ENCODE measurements at places on chromosomes 12 and 14.

DNA sequence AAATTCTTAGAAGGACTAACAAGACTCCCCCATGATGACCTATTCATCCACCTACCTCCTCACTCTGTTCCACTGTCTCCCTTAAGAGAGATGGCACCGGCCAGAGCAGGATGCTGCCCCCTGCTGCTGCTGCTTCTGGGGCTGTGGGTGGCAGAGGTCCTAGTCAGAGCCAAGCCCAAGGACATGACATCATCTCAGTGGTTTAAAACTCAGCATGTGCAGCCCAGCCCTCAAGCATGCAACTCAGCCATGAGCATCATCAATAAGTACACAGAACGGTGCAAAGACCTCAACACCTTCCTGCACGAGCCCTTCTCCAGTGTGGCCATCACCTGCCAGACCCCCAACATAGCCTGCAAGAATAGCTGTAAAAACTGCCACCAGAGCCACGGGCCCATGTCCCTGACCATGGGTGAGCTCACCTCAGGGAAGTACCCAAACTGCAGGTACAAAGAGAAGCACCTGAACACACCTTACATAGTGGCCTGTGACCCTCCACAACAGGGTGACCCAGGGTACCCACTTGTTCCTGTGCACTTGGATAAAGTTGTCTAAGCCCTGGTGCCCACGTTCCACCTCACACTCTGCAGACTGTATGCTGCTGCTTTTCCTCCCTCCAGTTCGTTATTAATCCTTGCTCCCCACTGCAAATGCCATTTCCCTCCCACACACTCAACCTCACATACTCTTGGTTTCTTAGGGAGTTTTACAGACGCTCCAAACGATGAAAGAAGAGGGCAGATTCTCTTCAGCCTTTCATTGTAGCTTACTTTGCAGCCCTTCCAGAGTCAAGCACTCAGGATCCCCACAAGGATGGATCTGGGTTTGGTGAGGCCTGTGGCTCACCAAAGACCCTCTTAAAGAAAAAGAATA is at the start of gene RNASE8:
Gene RNASE8 (plus strand): TSS at position 20 of the 873 bp plus-strand sequence. CDS start 71 bp downstream, at position 91.
- peak; percentile 46 for DNase-seq

- no peak for DNase-seq
Measured at GRCh38 chr14:21255385-21256101, 13.7 kb downstream of the HNRNPC start.

DNA sequence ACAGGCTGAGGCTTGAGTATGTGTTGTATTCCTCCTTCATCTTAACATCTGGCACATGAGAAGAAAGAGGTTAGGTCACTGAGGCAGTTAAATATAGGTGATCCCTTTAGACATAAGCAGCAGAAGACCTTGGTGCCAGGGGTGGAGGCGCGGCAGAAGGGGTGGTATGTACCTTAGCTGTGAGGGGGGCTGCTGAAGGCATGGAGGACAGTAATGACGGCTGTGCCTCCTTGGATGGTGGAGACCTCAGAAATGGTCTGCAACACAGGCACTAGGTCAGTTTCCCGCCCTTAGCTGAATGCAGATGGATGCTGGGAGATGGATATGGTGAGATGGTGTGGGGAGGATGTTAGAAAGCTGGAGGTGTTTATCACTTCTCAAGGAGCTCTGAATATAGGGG is 1.5 kb upstream of the PNMA1 start:
- no peak for DNase-seq

DNA sequence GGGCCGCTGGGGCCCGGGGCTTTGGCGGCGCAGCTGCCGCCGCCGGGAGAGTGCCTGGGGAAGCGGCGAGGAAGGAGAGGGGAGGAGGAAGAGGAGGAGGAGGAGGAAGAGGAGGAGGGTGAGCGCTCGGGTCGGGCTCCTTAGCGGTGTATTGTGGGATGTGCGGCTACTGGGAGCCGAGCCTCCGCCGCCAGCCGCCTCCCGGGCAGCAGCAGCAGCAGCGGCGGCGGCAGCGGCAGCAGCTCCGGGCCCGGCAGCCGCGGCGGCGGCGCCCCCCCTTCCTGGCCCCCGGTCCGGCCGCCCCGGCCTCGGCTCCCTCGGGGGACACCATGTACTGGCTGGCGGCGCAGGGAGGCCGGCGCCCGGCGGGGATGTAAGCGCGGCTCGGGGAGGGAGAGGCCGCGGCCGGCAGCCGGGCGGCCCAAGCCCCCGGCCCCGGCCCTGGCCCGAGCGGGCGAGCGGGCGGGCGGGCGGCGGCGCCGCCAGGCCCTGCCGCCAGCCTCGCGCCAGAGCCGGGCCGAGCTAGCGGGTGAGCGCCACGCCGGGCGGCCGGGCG is at the start of gene SETD1B:
Gene SETD1B (plus strand): TSS at position 149 of the 556 bp plus-strand sequence. CDS start 729 bp downstream, outside the sequence.
- DNase-seq: no peak

- peak; percentile 93 for DNase-seq
Measured at GRCh38 chr12:124938587-124938986, 24.1 kb upstream of the UBC start.

DNA sequence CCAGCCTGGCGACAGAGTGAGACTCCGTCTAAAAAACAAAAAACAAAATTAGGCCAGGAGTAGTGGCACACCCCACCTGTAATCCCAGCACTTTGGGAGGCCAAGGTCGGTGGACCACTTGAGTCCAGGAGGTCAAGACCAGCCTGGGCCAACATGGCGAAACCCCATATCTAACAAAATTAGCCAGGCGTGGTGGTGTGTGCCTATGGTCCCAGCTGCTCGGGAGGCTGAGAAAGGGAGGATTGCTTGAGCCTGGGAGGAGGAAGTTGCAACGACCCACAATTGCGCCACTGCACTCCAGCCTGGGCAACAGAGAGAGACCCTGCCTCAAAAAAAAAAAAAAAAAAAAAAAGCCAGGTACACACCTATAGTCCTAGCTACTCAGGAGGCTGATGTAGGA is 37.0 kb downstream of the KDM2B start:
- DNase-seq: no peak

GRCh38 chr12:102960766-102961465 is 3.4 kb downstream of the ASCL1 start:
- no peak for DNase-seq

- no peak for DNase-seq
Measured at GRCh38 chr14:90491221-90491885, 94.5 kb downstream of the CALM1 start.

DNA sequence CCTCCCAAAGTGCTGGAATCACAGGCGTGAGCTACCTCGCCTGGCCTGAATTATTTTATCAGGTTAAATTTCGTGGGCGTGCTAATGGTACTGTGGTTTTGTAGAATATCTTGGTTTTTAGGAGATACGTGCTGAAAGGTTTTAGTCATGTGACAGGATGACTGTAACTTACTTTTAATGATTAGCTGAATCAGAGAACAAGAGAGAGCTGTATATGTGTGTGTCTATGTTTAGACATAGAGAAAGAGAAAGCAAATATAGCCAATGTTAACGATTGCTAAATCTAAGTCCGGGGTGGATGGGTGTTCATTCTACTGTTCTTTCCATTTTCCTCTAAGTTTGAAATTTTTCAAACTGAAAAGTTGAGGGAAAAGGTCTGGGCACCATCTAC is 9.2 kb upstream of the PNMA1 start:
- DNase-seq: no peak

GRCh38 chr14:33567731-33568130 is 383.1 kb downstream of the EGLN3 start:
- peak; percentile 42 for DNase-seq

DNA sequence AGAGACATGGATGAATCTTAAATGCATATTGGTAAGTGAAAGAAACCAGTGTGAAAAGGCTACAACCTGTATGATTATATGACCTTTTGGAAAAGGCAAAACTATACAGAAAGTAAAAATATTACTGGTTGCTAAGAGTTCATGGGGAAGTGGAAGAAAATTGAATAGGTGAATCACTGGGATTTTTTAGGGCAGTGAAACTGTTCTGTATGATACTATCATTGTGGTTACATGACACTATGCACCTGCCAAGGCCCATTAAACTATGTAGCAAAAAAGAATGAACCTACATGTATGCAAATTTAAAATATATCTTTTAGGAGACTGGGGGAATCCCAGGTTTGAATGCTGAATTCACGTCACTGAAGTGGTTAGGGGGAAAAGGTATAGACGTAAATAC is 12.6 kb upstream of the OR8S1 start:
- DNase-seq: no peak

GRCh38 chr12:108400056-108400455 is 60.9 kb upstream of the CMKLR1 start:
- DNase-seq: no peak

- DNase-seq: no peak
Measured at GRCh38 chr14:86166541-86166940, 636.6 kb downstream of the FLRT2 start.

DNA sequence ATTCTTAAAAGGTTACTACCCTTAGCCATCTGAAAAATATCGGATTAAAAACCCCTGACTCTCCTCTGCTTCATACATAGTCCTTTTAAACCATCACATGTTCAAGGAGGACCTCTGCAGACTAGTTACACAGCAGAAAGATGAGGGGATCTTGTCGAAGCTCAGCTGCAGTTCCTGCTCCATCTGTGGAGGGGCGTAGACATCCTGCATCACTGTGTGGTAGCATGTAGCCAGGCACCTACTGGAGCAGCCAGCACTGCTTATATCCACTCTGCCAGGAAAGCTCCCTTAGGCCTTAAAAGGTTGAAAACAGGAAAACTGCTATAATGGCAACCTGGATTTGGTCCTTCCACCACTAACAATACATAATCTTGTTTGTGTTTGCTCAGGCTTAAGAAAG is 57.6 kb upstream of the STRN3 start:
- DNase-seq: no peak

DNA sequence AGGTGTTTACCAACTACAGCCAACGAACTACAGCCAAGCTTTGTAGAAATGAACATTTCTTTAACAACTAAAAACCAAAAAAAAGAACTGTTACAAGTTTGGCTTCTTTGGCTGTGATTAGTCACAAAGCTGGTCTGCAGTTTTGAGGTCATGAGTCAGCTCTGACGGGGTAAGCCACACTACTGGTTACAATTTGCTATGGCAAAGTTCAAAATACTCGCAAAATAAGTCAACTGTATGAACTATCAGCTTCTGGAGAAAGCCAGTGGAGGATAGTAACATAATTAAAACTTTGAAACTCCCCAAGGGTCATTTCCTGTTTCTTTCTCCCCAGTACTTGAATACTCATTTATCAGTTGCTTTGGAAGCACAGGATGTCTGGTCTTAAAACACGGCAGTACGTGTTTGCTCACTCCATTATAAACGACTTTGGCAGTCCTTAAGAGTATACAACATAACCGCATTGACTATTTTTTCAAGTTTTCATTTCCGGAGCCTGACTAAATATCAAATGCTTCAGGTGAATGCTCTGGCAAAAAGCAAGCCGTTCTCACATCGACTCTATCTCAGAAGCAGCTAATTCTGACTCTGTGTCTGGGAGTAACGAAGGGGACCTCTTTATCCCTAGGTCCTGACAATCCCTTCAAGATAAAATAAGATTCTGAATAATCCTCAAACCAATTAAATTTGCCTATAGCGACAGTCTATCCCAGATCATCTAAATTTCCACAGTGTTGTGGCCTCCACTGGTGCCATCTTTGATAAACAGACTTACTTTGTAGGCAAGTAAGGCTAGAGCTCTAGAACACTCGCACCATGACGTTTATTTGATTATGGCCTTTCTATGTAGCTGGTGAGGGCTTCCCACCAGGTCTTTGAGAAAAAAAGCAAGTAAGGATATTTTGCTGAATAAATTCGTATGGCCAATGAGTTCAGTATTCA is 10.6 kb downstream of the PHLDA1 start:
- DNase-seq: peak; percentile 97

- DNase-seq: peak; percentile 41
Measured at GRCh38 chr14:28375295-28375694, 391.3 kb upstream of the FOXG1 start.

- DNase-seq: no peak
Measured at GRCh38 chr14:21486640-21487087, 9.7 kb downstream of the TOX4 start.

DNA sequence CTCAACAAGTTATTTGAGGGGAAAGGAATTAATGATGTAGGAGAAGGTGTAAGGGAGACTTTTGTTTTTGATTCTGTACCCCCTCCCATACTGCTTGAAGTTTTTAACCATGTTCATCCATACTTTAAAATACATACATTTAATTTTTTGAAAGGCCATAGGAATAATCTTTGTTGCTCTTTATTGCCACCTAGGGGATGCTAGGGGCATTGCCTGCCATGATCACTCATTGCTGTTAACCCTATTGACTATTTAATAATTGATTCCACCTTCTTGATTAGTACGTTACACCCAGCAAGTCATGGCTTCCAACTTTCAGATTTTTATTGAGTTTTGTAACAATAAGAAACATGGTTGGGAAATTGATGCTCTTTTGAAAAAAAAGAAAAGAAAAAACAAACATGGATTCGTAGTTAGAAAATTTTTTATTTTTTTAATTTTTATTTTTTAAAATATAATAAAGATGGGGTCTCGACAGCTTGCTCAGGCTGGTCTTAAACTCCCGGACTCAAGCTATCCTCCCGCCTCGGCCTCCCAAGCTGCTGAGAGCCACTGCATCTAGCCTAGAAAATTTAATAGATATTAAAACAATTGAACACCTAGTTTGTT is 8.5 kb upstream of the PRKAB1 start:
- DNase-seq: peak; percentile 31

GRCh38 chr12:107130830-107131611 is 37.7 kb upstream of the CRY1 start:
- DNase-seq: no peak

- DNase-seq: no peak
Measured at GRCh38 chr12:6960593-6961277, 9.6 kb downstream of the PTPN6 start.

GRCh38 chr12:76303365-76303764 is 44.9 kb downstream of the BBS10 start:
- no peak for DNase-seq

DNA sequence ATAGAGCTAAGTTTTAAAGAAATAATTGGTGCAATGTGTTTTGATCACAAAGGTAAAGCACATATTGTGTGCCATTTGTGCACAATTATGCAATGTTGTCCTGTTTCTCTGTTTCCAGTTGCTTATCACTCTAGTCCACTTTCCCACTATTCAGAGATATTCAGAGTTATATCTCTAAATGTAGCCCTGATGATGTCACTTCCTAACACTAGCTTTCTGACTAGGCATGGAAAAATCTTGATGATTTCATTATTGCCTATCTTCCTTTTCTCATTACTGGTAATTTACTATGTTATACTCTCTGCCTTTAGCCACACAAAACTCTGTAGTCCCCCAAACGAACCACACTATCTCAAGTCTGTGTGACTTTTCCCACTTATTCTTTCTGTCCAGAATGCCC is 221.2 kb downstream of the TRHDE start:
- DNase-seq: no peak

GRCh38 chr12:5785601-5786000 is 159.5 kb downstream of the ANO2 start:
- DNase-seq: no peak

GRCh38 chr14:99758872-99759545 is 34.2 kb upstream of the EML1 start:
- DNase-seq: no peak

GRCh38 chr12:104815935-104816334 is 142.2 kb downstream of the SLC41A2 start:
- no peak for DNase-seq

Data from bronchial epithelial cell (primary cell).